Islet precursor cell (in vitro differentiated cells): ENCODE measurements at places on chromosomes 7 and 10.
A peak's percentile ranks its signal among the peaks of the same experiment; 100 is the strongest.

- no peak for DNase-seq
These were observed 47.8 kb upstream of the RET start for GRCh38 chr10:43029043-43029442.

GRCh38 chr7:29957521-29958310 lies 31.9 kb downstream of the SCRN1 start:
- no peak for DNase-seq

- DNase-seq = no peak
These were observed 38.2 kb downstream of the HTRA1 start for GRCh38 chr10:122499491-122499941.

DNA sequence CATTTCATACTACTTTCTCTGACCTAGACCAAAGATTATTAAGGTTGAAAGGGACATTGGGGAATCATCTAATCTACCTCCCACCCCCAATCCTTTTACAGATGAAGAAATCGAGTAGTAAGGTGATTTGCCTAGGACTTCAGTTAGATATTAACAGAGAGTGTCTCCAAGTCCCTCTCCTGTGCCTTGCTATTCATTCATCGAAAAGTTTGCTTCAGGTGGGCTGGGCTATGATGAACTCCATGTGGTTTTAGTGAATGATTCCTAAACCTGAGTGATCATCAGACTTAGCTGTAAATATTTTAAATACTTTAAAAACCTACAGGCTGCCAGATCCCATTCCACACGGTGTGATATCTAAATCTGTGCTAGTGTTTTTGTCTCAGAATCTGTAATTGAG lies 259.4 kb upstream of the SORCS1 start:
- DNase-seq = no peak

- no peak for DNase-seq
These were observed 240.1 kb downstream of the POU6F2 start for GRCh38 chr7:39217783-39218182.

DNA sequence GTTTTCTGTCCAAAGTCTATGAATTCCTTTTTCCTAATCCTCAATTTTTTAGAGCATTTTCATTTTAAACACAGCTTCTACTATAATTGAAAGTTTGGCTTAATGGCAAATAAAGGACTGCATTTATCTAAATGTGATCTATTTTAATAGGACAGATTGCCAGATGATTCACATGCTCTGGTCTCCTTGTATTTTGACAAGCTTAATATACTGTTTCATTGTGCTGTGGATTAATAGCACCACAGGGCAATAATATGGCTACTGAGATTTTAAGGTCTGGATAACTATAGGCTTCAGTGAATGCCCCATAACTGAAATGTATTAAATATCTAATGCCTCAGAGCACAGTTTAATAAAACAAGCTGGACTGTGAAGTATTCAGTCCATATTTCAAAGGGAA lies 1362.8 kb downstream of the XPNPEP1 start:
- DNase-seq = no peak

- no peak for DNase-seq
These were observed 31.7 kb downstream of the POLR1F start for GRCh38 chr7:19677180-19677579.

DNA sequence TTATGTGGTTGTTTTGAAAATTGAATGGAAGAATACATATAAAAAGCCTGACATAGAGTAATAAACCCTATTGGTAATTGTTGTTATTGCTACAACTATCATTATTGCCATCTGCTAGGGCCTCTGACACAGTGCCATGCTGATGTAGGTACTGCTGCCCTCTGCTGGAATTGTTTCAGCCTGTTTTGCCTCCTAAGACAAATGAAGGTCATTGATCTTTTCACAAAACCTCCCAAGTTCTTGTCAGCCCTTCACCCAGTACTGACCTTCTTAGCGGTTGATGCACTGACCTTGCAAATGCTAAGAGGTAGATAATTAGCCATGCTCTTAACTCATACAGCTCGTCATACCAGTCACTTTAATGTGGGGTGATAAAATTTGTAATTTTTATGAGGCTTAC lies 975.2 kb downstream of the SORCS1 start:
- DNase-seq = peak; percentile 61

GRCh38 chr7:92797693-92798092 lies 38.7 kb downstream of the CDK6 start:
- no peak for DNase-seq

DNA sequence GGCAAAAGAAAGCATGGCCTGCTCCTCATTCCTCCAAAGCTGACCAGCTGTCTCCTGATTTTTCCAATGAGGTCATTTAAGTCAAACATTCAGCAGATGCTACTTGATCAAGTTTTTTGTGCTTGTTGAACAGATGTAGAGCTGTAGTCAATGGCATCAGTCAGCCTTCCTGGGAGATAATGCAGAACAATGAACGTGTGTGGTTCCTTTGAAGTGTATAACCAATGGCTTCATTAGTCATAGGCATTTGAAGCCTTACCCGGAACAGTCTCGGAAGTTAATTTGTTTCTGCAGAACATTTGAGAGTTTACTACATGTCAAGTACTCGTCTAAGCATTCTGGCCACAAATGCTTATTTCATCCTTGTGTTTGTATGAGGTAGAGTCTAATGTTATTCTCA lies 227.1 kb downstream of the ADRA2A start:
- no peak for DNase-seq

GRCh38 chr10:62133618-62134017 lies 135.0 kb downstream of the RTKN2 start:
- no peak for DNase-seq

DNA sequence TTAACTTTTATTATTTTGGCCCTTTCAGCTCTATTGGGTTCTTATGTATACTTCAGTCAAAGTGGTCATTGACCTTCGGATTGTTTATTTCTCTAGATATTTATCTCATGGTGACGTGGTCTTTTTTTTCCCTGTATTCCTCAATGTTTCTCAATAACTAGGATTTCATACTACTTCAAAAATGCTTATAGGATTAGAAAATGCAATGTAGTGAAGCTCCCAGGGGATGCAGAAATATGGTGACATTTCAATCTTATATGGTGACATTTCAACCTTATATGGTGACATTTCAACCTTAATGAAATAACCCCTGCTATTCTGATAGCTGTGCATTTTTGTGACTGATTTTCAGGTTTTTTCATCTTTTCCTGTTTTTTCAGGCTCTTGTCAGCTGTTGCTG lies 51.4 kb downstream of the CHRM2 start:
- DNase-seq = no peak

DNA sequence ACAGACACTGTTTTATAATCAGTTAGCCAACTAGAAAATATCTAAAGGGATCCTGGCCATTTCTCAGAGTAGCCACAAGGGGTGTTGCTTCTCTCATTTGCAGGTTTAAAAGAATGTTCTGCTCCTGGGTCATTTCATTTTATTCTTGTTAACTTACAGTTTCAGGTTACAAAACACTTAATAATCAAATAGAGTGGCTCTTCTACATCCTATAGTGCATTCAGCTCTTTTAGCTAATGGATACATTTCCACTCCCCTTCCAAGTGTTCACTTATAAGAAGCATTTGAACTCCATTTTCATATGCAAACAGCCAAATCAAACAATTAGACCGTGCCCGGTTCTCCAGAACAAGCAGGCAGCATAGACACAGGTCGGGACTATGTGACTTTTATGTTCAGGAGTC lies 117.5 kb downstream of the TRIL start:
- DNase-seq = no peak

- no peak for DNase-seq
These were observed 22.8 kb upstream of the ARID5B start for GRCh38 chr10:61878740-61879068.

GRCh38 chr10:97701438-97702069 lies 12.0 kb upstream of the MARVELD1 start:
- peak; percentile 81 for DNase-seq

DNA sequence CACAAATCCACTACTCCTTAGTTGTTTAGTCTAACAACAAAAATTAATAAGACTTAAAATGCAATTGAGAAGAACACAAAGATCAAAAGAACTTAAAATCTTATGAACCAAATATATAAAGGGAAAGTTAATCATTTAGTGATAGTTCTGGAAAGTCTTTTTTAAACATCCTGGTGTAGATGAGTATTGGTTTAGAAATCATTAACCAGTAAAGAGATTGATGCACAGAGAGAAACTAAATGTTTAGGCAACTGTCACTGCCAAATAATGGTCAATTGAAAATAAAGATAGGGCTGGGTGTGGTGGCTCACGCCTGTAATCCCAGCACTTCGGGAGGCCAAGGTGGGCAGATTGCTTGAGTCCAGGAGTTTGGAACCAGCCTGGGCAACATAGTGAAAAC lies 44.9 kb downstream of the SP8 start:
- no peak for DNase-seq

GRCh38 chr10:4867520-4868356 lies 41.7 kb downstream of the AKR1E2 start:
- peak; percentile 76 for DNase-seq

- peak; percentile 11 for DNase-seq
These were observed 45.3 kb downstream of the DOCK1 start for GRCh38 chr10:126950401-126951105.

GRCh38 chr10:114998993-114999392 lies 61.0 kb downstream of the TRUB1 start:
- DNase-seq = no peak

GRCh38 chr10:88390041-88390440 lies 193.1 kb downstream of the RNLS start:
- no peak for DNase-seq

DNA sequence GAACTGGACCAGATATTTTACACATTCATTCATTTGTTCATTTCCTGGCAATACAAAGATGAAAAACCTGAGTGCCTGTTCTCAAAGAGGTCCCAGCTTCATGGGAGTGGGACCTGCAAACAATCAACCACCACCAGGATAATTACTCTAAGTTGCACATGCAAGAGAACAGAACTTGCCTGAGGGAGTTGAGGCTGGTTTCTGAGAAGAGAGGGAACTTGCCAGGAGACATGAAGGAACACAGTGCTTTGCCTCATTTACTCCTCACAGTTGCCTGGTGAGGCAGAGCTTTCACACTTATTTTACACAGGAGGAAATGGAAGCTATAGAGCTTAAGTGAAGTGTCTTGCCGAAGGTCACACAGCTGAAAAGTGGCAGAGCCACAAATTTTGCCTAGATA lies 170.1 kb downstream of the SORCS3 start:
- peak; percentile 93 for DNase-seq

DNA sequence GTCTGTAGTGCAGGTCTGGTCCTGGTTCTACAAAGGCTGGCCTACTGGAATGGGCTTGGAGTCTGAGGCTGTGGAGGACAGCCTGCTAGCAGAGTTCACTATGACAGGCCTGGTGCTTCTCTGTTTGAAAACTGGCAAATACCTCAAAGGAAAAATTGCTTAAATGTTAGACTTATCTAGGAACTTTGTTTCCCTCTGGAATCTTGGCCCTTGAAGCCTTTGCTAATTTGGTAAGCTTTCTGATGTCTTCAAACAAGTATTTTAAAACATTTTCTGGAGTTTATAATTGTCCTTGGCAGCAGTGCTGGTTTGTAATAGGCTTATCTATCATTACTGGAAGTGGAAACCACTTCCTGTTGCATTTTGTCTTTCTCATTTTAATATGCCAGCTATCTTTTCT lies 139.7 kb downstream of the TMEM26 start:
- DNase-seq = no peak
